ENCODE measurements at places on chromosomes 6 and 20.

DNA sequence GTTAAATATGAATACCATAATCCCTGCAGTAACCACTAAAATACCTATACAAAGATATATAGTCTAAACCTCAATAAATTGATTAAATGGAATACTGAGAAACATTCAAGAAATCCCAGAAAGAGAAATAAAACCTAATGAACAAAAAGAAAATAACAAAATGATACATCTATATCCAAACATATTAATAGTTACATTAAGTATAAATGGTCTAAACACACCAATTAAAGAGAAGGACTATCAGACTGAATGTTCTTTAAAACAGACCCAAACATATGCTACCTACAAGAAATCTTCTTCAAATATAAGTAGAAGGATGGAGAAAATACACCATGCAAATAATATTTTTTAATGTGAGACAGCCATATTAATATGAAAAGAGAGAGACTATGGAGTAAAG lies 22.0 kb downstream of the NINL start:
- no peak for DNase-seq

- DNase-seq = no peak
Measured at GRCh38 chr6:88709819-88710246, 253.6 kb downstream of the RNGTT start.

DNA sequence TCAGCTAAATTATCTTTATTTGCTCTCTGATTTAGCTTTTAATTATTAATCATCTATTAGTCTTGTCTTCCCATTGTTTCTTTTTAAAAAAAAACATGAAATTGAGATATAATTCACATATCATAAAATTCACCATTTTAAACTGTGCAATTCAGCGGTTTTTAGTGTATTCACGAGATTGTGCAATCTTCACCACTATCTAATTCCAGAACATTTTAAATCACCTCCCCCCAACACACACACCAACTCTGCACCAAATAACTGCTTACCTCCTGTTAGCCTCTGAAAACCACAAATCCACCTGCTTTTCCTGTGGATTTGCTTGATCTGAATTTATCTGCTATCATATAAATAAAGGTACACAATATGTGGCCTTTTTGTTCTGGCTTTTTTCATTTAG lies 8.8 kb upstream of the ABRACL start:
- DNase-seq = no peak

DNA sequence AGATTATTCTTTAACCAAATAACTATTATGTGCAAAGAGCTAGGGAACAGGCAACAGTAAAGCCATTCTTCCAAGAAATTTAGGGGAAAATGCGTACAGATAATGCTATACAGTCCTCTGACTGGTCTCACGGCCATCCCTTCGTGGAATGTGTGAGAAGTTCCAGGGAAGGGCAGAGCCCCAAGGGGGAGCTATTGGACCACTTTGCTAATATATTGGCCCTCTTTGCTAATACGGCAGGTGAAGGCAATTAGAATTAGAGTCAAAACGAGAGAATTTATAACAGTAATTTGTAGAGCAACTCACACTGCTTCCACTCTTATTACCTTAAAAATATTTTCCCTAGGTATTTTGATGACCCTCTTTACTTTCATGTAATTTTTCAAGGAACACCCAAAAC lies 140.4 kb downstream of the IMPG1 start:
- DNase-seq = no peak

- DNase-seq = no peak
Measured at GRCh38 chr6:152364866-152365265, 272.3 kb downstream of the SYNE1 start.

GRCh38 chr20:57103146-57103800 lies 163.2 kb downstream of the BMP7 start:
- DNase-seq = no peak

GRCh38 chr6:15441215-15441868 lies 195.5 kb downstream of the JARID2 start:
- DNase-seq = peak; percentile 57

DNA sequence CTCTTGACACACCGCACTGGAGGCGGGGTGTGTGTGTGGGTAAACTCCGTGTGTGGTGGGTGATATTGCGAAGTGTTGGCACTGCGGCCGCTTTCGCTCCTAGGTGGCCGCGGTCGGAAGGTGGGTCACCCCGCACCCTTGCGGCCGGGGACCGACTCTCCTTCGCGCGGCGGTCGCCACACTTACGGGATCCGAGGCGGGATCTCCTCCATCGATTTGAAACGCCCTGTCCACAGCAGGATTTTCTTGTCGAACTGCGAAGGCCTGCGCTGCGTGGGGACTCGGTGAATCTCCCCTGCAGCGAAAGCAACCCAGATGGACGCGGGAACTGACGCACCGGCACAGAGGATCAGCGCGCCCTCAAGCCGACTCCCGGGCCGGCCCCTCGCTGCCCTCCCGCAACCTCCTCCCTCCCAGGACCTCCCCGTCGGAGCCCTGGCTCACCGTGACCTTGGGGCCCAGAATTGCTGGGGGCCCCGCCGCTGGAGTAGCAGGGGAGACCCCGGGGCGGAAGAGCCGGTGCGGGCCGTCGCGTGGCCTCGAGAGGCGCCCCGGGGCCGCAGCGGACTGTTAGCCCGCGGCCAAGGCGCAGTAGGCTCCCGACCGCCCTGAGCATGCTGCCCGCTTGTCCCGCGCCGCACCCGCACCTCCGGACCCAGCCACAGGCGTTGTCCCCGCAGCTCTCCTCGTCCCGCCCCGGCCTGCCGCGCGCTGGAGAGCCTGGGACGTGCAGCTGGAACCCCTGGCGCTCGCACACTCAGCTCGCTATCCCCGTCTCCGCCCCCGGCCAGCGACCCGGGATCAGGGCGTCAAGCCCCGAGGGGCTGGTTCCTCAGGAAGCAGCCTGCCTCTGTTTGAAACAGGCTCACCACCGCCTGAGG lies at the start of gene FAM162B:
TSS of gene FAM162B (minus strand) at position 759 of the 881 bp plus-strand sequence. CDS start at position 616, 143 bp downstream.
- no peak for DNase-seq

DNA sequence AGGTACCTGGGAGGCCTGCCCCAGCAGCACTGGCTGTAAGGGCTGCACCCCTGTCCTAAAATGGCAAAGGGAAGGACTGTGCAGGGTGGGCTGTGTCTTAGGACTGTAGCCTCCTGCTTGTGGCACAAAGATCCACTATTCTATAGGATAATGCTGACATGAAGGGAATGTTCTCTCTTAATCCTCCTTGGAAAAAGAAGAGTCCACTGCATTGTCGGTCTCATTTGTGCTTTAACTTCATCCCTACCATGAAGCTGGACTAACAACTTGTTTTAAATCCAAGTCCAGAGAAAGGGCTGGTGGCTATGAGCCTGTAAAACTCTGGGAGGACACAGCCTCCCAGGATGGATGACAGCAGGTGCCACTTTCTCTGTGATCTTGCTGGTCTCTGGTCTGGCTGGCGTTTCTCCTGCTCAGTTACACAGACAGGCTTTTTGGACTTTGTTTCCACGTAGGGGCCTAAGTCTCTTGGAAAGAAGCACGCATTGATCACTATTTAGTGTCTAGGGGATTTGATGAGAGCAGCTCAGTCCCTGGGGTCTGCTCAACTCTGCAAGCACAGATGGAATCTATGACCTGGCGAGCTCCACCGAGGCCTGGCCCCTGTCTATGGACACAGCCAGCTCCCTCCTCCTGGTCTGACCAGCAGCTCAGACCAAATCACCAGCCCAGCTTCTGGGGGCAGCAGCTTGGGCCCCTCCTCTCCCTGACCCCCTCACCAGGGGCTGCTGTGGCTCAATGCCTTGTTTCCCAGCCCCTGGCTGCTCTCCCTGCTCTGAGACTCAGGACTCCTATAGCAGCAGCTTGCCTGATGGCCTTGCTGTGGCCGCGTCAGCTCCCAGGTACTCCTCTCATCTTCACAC lies 4.8 kb downstream of the CST3 start:
- no peak for DNase-seq

DNA sequence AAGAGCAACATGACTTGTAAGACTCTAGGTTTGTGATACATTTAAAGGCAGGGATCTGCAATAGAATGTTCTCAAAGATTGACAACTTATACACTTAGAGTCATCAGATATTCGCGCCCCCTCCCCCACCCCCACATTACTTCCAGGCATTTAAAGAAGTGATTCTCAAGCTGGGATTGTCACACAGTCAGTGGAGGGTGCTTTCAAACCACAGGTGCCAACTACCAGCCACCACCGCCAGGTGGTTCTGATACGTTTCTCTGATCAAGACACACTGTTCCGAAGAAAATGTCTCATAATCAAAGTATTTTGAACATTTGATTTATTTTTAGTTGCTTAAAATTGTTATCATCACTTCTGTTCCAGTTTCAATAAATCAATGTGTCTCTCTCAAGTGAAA lies 357.5 kb downstream of the ESR1 start:
- no peak for DNase-seq

DNA sequence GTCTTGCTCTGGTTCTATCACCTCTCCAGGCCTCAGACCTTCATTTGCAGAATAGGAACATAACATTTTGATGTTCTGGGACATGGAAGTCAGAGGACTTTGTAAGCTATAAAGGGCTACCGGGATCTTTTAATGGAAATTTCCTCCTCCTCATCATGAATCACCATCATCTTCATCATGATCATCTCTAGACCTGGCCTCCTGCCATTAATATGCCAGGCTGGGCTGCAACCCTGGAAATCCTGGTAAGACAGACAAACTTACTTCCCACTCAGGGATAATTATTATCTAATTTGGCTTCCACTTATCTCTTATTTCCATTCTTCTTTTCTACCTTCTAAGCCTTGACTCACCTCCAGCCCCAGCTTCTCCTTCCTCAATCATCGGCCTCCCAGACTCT lies 41.0 kb upstream of the MRPS18A start:
- DNase-seq = no peak

DNA sequence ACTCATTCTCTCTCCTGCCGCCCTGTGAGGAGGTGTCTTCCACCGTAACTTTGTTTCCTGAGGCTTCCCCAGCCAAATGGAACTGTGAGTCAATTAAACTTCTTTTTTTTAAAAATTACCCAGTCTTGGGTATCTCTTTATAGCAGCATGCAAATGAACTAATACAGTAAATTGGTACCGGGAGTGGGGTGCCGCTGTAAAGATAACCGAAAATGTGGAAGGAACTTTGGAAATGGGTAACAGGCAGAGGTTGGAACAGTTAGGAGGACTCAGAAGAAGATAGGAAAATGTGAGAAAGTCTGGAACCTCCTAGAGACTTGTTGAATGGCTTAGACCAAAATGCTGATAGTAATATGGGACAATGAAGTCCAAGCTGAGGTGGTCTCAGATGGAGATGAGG lies 55.8 kb downstream of the EPB41L2 start:
- DNase-seq = no peak

- no peak for DNase-seq
Measured at GRCh38 chr6:18579166-18579565, 192.0 kb downstream of the RNF144B start.

GRCh38 chr20:62787866-62788265 lies 8.4 kb upstream of the MRGBP start:
- no peak for DNase-seq

GRCh38 chr6:43791745-43792422 lies 21.9 kb downstream of the VEGFA start:
- DNase-seq = no peak

DNA sequence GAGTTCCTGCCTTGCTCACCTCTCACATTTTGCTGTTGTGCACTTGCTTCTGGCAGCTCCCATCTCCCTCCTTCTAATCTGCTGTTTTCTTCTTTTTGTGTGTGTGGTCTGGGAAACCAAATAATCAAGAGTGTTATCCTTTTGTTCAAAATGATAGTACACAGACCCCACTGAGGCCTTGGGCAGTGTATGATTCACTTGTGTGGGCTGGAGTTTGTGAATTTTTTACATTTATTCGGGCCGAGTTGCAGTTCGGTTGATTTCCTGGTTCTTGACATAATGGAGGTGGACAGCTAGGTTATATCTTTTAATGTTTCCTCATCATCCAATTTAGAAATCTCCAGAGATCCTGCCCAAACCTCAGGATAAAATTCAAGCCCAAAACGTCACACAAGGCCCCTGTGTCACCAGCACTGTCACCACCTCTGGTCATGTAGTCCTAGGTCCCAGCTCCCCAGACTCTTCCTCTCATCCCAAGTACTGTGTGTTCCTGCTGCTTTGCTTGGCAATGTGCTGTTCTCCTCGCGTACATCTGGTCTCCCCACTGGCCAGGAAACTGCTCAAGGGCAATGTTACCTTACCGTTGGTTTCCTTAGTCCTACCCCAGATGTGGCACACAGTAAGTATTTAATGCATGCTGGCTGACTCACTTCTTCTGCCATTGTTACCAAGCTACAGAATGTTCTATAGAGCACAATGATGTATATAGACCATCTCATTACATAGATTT lies 55.7 kb upstream of the PHACTR2 start:
- DNase-seq = no peak

DNA sequence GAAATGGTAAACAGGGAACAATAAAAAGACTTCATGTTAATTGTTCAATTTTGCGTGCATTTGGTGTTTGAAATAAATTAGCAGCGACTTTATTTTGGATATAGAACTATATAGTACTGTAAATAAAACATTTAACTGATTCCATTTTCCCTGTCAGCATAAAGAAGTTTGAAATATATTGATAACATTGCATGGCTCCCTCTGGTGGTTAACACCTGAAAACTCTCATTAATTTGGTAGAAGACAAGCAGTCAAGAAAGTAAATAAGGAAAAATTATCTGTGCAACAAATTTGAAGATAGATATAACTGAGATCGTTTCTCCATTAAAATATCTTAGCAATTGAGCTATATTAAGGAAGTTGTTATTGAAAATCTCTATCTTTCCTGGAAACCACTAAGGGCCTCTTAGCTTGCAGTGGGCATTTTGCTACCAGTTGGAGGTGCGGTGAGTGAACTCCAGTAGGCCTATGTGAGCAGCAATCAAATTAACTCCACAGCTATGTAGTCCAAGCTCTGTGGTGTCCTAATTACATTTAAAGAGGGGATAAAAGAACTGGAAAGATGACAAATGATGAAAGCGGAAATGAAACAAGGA lies 435.7 kb upstream of the FKBP1C start:
- no peak for DNase-seq

GRCh38 chr6:46174904-46175303 lies 4.1 kb upstream of the ENPP5 start:
- DNase-seq = no peak

GRCh38 chr6:154478701-154479060 lies 31.8 kb downstream of the CNKSR3 start:
- no peak for DNase-seq

GRCh38 chr20:23024701-23025100 lies 10.4 kb upstream of the SSTR4 start:
- DNase-seq = no peak

DNA sequence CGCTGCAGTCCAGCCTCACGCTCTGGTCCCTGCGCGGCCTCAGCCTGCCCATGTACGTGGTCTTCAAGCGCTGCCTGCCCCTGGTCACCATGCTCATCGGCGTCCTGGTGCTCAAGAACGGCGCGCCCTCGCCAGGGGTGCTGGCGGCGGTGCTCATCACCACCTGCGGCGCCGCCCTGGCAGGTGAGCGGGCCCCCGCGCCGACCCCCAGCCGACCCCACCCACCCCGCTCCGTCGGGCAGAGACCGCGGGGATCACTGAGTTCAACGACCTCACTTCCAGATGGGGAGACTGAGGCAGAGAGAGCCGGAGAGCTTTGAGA lies 545 bp downstream of the SLC35D3 start:
- DNase-seq = no peak

- no peak for DNase-seq
Measured at GRCh38 chr20:3796477-3797225, 541 bp downstream of the CDC25B start.

Data from AG09319 (cell line).